ENCODE measurements at places on chromosomes 1 and 21.
A peak's percentile ranks its signal among the peaks of the same experiment; 100 is the strongest.

DNA sequence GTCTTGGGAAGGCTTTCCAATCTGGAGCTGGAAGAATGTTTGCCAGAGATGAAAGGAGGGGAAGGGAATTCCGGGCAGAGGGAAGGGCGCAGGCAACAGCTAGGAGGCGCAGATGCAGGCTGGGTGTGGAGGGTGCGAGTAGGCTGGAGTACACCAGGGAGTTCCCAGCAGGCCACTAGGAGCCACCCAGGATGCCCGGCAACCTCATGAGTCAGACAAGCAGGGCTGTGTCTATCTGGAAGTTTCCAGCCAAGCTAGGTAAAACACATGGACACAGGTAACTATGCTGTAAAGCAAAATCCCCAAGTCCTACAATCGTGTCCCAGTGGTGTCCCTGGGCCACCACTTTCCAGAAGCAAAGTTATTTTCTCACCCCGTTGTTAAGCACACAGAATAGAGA is 990 bp upstream of the NBL1 start:
- DNase-seq = no peak

- DNase-seq = no peak
These were observed 93.7 kb downstream of the WDR3 start for GRCh38 chr1:118023199-118023598.

DNA sequence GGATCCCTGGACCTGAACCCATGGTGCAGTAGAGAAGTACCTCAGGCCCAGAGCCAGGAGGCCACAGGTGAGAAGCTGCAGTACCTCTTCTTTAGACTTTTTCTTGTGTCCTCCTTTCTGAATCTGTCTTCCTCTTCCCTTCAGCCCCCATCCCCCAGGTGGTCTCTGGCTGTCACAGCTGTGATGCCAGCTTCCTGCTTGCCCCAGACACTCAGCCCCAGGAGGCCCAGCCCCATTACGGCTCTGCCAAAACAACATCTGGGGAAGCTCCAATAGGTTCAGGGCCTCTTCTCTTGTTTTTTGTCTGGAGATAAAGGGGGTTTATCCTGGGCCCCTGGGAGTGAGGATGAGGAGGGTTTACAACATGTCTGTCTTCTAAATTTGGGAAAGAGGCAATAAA is 9.5 kb upstream of the BTG2 start:
- no peak for DNase-seq

DNA sequence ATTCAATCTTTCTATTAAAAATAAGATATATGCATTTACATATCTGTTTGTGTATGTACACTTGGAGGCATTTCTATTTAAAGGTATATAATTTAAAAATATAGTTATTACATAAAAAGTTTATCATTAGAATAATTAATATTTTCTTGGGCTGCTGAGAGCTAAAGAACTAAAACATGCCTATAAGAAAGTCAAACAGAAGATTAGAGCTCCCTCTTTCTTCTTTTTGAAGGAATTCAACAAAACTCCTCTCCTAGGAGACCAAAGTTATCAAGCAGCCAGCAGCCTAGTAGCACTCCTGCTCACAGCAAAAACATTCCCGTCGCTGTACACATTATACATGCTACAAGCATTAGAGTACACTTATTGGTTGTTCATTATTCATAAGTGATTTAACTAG is 216.4 kb downstream of the VAV3 start:
- no peak for DNase-seq

- no peak for DNase-seq
These were observed 219.7 kb upstream of the PLD5 start for GRCh38 chr1:242743983-242744780.

DNA sequence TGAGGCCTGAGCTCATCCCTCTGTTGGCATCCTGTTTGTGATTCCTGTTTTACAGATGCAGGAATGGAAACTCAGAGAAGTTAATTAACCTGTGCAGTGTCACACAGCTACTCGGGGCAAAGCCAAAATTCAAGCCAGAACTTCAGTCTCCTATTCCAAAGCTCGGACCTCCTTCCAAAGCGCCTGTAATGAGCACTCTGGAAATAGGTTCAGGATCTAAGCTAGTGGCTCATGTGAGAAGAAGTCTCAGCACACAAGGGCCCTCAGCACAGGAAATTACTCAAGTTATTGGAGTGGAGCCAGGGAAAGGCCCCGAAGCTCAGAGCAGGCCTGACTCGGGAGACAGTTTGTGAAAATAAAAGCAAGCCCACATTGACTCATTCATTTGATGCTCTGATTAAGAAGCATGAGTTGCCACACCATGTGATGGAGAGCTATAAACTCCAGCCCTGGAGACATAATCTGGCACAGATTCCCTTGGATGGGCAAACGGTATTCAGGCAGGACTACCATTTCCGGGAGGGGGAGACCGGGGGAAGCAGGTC is 50.6 kb upstream of the LYST start:
- peak; percentile 24 for DNase-seq

DNA sequence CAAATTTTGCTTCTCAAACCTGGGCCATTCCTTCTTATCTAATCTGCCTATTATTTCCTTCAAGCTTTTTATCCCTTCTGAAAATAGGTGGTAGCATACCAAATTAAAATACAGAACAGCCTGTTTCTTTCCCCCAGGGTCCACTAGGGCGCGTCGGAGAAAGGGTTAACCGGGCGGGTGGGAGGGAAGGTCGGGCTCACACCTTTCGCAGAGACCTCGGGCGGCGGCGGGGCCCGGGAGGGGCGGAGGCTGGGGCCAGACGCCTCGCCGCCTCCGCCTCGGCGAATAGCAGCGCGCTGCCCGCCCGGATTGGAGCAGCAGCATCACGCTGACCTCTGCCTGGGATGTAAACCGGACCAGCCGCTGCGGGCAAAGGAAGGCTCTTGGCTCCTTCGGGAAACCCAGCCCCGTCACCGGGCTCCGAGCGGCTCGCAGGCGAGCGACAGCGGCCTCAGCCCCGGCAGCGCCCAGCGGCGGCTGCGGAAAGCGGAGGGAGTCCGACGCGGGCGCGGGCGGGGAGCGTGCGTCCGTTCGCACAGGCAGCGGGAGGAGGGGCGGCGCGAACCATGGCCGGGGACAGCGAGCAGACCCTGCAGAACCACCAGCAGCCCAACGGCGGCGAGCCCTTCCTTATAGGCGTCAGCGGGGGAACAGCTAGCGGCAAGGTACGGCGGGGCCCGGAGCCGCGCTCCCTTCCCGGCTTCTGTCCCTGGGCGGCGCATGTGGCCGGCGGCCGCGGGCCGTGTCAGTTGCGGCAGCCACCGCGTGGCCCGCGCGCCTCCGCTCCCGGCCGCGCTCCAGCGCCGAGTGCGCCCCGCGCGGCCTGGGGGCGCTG is at the start of gene UCK2:
Gene UCK2, plus strand, starts transcription at position 347 of the 835 bp plus-strand sequence. Its CDS starts 220 bp downstream, at position 567.
- DNase-seq = peak; percentile 29

DNA sequence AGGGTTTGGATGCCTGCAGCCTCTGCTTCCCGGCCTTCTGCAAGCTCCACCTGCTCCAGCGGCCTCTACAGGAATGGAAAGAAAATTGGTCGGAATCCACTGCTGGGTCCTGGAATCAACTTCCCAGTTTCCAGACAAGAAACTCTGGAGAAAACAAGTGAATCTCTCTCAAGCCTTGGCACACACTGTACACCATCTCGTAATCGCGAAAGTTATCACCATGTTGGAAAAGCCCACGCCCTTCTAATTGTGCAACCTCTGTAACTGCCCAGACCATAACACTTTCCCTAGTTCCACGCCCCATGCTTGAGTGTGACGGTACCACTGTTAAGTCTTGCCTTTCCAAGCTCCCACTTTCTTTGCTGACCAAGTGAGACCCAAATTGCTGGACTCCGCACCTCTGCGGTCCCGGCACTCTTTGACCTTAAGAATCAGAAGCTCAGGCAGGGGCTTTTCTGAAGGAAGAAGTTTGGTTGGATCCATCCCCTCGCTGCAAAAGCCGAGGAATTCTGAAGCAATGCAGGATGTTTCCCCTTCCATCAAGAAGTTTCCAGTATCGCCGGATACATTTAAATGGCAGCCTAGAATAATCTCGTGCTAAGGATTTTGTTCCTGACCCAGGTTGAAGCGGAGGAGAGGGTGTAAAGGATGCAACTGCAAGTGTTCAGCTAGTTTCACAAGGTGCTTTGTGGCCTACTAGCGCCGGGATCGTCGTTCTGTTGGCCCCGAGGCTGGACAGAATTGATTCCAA is 6.2 kb downstream of the NR5A2 start:
- no peak for DNase-seq

DNA sequence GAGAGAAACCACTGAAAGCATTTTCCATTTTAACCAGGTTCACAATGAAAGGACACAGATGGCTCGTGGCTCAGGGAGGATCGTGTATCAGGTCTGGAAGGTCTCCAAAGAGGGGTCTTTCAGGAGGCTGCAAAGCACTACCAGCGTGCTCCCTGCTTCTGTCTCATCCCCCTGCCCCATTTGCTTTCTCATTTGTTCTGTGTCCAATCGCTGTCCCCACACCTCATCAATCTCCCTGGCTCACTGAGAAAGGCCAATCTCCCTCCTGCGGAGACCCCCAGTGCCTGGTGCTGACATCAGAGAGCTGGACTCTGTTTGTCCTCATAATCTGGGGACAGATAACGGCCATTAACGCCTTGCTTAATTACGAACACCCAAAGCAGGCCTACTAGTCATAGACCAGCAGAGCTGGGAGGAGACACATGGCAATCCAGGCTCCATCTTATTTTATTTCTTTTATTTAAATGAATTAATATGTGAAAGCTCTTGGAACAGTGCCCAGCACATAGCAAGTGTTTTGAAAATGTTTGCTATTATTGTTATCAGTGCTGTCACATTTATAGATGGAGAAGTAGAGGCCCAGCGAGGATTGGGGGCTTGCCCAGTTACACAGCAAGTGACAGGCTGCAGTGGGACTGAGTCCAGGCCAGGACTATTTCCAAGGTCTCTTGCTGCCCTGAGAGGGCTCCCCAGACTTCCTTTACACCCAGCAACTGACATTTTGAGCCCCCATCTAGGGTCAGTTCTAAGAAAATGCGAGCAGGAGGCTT is 341.0 kb upstream of the USP24 start:
- DNase-seq = no peak

DNA sequence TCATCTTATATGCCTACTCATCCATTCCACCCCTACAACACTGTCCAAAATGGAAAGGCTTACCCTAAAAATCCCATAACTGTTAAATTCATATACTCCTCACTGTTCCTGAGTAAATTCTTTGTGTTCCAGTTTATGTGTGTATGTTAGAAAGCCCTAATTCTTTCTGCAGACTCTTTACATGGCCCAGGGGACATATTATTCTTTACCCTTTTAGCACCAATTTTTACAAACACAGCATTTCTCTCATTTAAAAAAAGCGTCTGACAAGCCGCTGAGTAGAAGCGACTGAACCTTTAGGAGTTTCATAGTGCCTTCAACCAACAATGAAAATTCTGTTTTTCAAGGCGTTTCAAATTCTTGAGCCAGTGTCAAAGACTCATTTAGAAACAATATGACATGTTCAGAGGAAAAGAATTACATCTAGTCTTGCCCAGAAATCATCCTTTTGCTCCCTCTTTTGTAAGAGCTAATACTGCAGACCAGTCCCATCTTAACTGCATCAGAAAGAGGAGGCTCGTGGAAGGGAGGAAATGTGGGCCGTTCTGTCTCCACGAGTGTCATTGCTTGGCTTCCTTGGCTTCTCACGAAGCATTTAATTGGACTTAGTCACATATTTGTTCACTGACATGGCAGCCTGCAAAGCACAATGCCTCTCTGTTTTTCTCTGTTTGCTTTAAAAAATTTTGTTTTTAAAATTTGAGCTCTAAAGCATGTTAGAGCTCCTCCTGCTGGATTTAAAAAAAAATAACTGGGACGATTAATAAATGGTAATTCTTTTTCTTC is 21.3 kb upstream of the C1orf105 start:
- no peak for DNase-seq

GRCh38 chr1:227035316-227035715 is 95.2 kb downstream of the COQ8A start:
- no peak for DNase-seq

GRCh38 chr21:15775981-15776380 is 46.2 kb downstream of the USP25 start:
- no peak for DNase-seq

GRCh38 chr1:20483098-20483832 is 2.7 kb downstream of the CAMK2N1 start:
- no peak for DNase-seq

GRCh38 chr1:111776391-111776790 is 20.7 kb downstream of the DDX20 start:
- DNase-seq = no peak

GRCh38 chr1:47662068-47662467 is 224.2 kb downstream of the FOXD2 start:
- no peak for DNase-seq

DNA sequence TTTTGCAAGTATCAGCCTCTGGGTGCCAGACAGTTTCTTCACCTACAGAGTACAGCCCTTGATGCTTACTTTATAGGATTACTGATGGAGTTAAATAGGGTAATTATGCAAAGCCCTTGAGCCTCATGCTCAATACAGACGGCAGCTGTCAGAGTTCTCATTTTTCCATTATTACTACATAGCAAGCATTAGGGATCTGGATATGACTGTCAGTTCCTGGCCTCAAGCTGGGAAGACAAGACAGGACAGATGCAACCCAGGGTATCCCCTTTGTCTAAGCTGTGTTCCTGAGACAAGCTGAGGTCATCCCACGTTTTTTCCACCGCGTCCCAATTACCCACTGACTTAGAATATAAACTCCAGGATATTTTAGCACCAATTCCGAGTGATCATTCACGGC is 94.4 kb downstream of the SLC35F3 start:
- no peak for DNase-seq

DNA sequence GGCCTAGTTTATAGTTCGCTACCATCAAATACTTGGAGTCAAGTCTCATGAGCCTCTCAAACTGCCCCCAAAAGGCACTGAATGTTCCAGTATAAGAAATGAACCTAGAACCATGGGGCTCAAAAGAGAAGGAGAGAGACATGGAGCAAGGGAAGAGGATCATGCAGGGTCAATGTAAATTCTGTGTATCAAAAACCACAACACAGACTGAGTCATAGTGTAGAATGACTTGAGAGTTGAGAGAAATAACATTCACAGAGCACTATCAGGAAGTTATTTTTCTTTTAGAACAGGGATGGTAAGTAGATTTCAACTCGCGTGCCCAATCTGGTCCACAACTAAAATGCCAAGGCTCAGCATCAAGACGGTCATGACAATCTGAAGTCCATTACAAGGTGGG is 59.8 kb downstream of the GNG12 start:
- DNase-seq = no peak

GRCh38 chr1:81254560-81254959 is 546.2 kb upstream of the ADGRL2 start:
- DNase-seq = no peak

GRCh38 chr1:44828003-44828651 is 14.9 kb downstream of the PTCH2 start:
- no peak for DNase-seq

GRCh38 chr1:244231572-244232315 is 180.7 kb downstream of the ZBTB18 start:
- DNase-seq = no peak

- DNase-seq = no peak
These were observed 154.5 kb upstream of the SPAG17 start for GRCh38 chr1:118339400-118340124.

- DNase-seq = no peak
These were observed 18.4 kb upstream of the CD101 start for GRCh38 chr1:116983112-116983511.

GRCh38 chr1:24437631-24438396 is 22.2 kb downstream of the NIPAL3 start:
- no peak for DNase-seq

- no peak for DNase-seq
These were observed 86.4 kb downstream of the GPR161 start for GRCh38 chr1:168050307-168050706.

- no peak for DNase-seq
These were observed 59.4 kb downstream of the EPB41 start for GRCh38 chr1:28973596-28974421.
